ENCODE measurements at places on chromosomes 7 and 10.

GRCh38 chr10:126838316-126838715, 66.9 kb upstream of the DOCK1 start:
- no peak for DNase-seq

GRCh38 chr7:136278057-136278456, 300.9 kb upstream of the MTPN start:
- no peak for DNase-seq

GRCh38 chr10:22655312-22655981, 58.9 kb downstream of the PIP4K2A start:
- no peak for DNase-seq

DNA sequence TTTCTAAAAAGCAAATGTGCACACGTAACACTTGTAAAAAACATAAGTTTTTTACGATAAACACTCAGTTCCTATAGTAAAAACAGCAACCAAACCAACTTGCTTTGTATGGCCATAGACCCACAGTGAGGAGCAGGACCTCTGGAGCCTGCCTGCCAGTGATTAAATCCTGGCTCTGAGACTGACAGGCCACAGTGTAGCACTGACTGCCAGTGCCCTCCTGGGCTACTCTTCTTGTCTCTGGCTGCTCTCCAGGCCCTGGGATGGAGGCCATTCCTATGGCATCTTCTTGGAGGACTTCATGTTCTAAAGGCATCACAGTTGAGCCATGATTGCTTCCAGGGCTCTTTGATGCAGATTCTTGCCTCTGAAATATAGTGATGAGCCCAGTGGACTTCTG, 22.7 kb upstream of the TMEM254 start:
- DNase-seq = no peak

DNA sequence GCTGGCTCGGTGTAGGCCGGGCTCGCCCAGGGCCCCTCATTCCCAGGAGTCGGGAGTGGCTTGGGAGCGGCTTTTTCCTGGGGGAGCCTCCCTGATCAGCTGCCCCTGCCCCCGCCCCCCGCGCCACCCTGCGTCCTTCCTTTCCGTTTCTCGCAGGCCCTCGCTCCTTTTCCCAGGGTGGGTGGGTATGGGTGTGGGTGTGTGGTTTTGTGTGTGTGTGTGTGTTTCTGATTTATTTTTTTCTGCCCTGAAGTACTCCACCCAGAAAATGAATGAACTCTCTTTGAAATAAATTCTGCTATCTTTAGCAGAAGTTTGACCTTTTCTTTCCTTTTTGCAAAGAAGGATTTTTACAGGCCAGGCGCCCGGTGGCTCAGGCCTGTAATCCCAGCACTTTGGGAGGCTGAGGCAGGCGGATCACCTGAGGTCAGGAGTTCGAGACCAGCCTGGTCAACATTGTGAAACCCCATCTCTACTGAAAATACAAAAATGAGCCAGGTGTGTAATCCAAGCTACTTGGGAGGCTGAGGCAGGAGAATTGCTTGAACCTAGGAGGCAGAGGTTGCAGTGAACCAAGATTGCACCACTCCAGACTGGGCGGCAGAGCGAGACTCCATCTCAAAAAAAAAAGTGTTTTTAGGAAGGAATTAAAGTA, 30.0 kb upstream of the AP5Z1 start:
- no peak for DNase-seq

DNA sequence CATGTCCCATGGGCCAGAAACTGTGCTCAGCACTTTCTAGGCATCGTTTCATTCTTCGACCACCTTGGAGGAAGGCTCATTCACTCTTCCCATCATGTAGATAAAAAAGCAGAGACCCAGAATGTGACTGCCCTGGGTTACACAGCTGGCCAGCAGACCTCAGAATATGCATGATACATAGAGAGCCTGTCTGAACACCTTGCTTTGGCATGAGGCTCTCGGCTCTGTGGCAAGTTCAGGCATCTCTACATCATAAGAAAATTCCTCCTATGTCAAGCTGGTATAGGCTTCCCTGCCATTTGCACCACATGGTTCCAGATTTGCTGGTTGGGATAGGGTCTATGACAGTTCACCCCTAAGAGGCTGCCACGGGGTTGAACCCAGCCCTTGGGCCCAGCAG, 134.1 kb downstream of the CDH23 start:
- no peak for DNase-seq

DNA sequence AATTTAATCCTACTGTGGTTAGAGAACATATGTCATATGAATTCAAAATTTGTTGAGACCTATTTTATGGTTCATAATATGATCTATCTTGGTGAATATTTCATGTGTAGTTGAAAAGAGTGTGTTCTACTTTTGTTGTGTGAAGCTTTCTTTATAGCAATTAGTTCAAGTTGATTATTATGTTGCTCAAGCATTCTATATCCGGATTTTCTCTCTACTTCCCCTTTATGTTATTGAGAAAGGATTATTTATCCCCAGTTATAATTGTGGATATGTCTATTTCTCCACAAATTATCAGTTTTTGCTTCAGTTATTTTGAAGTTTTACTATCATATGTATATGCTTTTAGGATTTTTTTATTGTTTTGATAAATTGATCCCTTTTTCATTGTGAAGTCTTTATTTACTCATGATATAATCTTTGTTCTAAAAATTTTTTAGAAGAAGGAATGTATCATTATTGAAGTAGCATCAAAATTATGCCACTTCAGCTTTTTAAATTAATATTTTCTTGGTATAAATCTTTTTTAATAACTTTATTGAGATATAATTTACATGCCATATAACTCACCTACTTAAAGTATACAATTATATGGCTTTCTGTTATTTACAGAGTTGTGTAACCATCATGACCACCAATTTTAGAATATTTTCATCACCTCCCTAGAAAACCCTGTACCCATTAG, 12.0 kb upstream of the MEST start:
- no peak for DNase-seq

DNA sequence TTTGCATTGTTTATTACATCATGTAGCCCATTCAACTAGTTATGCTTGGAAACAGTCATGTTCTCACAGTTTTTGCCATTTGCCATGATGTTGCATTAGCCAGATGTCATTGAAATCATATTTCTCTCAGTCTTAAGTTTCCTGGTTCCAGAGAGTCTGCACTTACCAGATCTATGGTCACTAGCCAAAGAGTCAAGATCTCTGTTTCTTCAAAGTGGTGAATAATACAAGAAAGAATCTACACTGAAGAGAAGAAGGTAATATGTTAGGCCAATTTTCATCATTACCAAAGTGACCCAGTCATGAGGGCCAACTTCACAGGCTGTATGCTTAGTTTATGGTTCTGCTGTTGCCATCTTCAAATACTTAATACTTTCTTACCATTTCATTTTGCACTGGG, 89.0 kb upstream of the PHYHIPL start:
- DNase-seq = no peak

- no peak for DNase-seq
These were observed 54.5 kb downstream of the INSIG1 start for GRCh38 chr7:155352076-155352752.

DNA sequence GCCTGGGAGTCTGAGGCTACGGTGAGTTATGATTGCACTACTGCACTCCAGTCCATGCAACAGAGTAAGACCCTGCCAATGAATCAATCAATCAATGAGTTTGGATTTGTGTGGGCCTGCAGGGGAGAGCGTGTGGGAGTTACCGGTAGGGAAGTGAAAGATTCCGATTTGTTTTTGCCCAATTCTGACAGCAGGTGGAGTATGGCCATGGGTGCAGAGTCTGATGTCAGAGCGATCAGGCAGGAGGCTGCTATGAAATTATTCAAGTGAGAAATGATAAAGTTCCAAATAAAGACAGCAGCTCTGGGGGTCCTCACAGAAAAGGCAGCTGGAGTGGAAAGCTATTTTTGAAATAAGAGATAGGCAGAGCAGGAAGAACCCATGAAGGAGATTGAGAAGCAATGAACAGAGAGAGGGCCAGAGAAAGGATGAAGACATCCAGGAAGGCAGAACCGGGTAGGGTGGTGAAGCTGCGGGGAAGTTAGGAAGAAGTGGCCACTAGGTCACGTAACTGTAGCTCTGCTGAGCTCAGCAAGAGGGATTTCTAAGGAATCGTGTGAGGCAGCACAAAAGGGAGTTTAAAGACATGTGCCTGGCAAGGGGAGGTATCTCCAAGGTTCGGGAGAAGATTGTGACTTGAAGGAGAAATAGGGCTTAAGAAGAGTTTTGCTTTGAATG, 93.7 kb upstream of the NMT2 start:
- DNase-seq = no peak

DNA sequence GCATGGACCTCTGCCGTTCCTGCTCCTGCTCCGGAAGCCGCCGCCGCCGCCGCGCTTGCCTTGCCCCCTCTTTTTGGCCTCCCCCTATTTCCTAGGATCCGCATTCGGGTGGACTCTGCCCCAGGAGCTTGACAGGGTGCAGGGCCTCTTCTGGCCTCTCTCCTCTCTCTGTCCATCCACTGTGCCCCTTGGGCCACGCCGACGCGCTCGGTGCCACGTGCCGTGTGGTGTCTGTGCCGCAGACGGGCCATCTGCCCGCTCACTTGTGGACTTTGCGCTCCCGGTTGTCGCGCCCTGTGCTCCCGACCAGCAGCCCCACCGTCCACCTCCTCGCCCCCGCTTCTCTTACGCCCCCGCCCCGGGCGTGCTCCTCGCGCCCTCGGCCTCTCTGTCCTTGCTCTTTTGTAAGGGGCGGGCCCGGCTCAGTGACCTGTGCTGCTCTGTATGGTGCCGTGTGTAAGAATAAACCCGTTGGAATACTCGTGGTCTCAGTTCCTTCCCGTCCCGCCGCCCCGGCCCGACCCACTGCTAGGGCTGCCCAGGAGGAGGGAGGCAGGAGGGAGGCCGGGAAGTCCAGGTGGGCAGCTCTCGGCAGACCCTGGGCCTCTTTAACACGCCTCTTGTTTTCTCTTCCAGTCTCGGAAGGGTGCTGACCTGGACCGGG, 37.0 kb downstream of the AGAP3 start:
- no peak for DNase-seq

DNA sequence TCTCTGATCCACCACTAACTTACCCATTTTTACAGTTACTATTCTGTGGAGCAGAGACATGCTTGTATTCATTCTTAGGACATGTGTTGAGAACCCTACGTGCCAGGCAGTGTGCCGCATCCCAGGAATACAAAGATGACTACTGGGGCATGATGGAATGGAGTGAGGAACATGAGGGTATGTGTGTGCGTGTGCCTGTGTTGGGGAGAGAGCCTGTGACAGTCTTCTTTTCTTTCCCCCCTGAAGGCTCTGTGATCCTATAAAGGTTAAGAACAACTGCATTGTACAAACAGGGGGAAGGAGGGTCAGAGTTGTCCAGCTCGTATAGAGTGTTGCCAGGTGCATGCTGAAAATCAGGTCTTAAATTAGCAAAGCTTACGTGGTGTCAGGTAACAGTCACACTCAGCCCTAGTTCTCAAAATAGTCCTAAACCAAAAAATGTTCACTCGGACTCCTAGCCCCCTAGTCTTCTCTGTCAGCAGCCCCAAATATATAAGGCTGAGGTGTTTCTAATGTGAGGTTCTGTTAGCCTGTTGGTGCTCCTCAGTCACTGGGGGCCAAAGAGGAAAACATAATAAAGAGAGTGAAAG, 161.9 kb downstream of the CELF2 start:
- no peak for DNase-seq
